HT1080 (cell line): ENCODE measurements at places on chromosomes 1 and 21. TPM values are rescaled to one million over a fixed set of nuclear protein-coding genes. Genes with fewer than 3 reads are reported as not detected.

Gene TRIM58
- total RNA-seq = 3.7 and 4.5 TPM in 2 replicates

GRCh38 chr1:178869119-178869697 lies 1.7 kb downstream of the ANGPTL1 start:
- no peak for DNase-seq

GRCh38 chr1:151990856-151991198 lies 2.8 kb downstream of the S100A10 start:
- peak; percentile 72 for DNase-seq

- no peak for DNase-seq
These were observed 91.1 kb downstream of the SMYD2 start for GRCh38 chr1:214372092-214372491.

Gene MYOC
- total RNA-seq = not detected in 2 replicates

DNA sequence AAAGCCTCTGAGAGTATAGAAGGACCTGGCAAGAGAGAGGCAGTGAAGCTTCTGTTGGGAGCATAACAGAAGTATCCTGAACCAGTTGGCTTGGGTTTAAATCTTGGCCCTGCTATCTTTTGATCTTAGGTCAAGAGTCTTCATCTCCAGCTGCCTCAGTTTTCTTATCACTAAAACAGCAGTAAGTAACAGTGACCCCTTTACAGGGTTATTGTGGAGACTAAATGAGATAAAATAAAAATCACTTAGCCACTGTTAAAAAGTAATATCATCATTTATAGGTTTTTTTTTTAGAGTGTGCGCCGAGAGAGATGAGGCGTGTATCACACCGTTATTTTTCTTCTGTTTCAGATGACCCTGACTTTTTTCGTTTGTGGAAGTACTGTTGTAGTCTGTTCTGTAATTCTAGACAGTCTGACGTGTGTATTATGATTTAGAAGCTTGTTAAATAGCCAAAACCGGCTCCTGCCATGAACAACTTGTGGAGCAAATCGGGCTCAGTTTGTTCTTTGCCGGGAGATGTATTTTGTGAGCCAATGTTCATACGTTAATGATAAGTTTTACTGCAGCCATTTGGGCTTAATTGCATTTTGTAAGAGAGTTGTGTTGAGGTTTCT lies 1.1 kb downstream of the THRAP3 start:
- no peak for DNase-seq

GRCh38 chr1:170377896-170378634 lies 153.9 kb upstream of the GORAB start:
- no peak for DNase-seq

DNA sequence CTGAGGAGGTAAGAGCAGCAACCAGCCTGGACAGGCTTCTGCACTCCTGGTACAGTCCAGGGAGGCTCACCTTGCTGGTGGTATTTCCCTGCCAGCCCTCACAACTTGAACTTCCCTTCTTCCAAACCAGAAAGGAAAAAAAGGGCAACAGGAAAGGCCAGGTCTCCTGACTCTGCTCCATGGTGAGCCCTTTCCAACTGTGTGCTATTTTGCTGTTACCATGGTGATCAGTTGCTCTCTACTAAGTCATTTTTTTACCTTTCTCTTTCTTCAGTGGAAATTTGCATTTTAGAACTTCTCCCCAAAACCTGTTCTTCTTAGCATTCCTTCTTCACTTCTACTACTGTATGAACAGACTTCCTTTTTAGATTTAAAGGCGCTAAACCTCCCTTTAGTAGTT lies 164.3 kb downstream of the GRIK1 start:
- DNase-seq = no peak

DNA sequence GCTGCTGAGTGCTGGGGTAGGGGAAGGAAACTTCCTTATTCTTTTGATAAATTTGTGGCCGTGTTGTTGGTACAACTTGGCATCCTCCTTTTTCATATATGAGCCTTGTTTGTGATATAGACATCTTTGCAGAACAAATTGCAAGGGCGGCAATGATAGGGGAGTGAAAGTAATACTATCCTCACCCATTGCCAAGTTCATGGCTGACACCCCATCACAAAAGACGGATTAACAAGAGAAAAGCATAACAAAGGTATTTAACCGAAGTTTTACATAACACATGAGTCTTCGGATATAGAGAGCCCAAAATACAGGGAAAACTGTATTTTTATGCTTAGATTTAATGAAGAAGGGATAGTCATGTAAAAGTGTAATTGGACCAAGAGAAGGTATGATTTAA lies 86.3 kb upstream of the TMPRSS2 start:
- DNase-seq = no peak

GRCh38 chr1:30191154-30191702 lies 532.2 kb downstream of the MATN1 start:
- peak; percentile 61 for DNase-seq

DNA sequence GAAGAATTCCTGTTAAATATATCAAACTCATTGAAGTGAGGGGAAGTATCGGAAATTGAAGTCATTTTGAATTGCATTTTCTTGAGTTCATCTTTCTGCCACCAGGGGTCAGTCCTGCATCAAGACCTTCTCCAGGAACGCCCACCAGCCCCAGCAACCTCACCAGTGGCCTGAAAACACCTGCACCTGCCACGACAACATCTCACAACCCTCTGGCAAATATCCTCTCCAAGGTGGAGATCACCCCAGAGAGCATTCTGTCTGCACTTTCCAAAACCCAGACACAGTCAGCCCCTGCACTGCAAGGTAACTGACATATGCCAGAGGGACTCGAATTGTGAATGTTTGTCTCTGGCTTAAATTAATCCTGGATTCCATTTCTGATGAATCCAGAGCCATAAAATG lies 22.8 kb upstream of the TARS2 start:
- peak; percentile 46 for DNase-seq

Gene SPRR5
- total RNA-seq = not detected in 2 replicates
